ENCODE measurements at places on chromosomes 12 and 14. TPM values are rescaled to one million over a fixed set of nuclear protein-coding genes. Genes with fewer than 3 reads are reported as not detected.

CD27 gene
- total RNA-seq, result not detected

DNA sequence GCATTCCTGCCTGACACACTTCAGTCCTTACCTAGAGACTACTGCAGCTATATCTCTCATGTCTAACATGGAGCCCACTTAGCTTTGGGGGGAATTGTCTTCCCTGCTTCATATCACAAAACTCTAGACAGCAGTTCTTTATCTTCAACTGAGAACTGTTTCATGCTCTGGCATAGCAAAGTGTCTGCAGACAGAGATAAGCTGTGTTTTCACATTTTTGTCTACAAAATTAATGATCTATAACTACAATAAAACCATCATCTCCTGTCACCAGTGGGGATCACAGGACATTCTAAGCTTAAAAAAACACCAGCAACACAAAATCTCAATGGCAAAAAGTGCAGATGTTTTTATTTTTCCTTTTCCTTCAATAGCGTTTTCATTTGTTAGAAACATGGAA is 137.1 kb upstream of the VRK1 start:
- H3K4me3 ChIP-seq, result no peak overlapping the region
- peaks cover 88% of the 10 kb centered on the region for H3K27me3 ChIP-seq
- no peaks in the 10 kb centered on the region for H3K4me1 ChIP-seq

- peaks cover 26% of the 10 kb centered on the region for H3K4me1 ChIP-seq
- H3K4me3 ChIP-seq, result no peak overlapping the region
- H3K27me3 ChIP-seq, result no peaks in the 10 kb centered on the region
- H3K36me3 ChIP-seq, result no peaks in the 10 kb centered on the region
Observed at GRCh38 chr12:95808146-95808545, 17.6 kb upstream of the NTN4 start.

A2ML1 gene
- not detected for total RNA-seq

DNA sequence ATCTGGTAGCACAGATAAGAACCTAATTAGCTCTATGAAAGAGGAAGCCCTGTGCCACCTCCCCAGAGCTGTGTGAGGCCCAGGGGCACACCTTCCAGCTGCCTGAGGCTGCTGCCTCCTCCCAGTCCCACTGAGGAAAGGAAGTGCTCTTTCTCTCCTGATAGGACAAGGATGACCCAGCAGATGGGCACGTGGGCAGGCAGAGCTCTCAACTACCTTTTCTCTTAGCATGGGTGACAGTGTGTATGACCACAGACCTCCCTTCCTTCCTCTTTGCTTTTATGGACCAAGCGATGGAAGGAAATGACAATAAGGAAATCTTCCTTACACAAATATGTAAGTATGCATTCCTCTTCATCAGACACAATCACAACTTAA is 127.6 kb upstream of the AMIGO2 start:
- H3K4me1 ChIP-seq, result peaks cover 5% of the 10 kb centered on the region
- H3K36me3 ChIP-seq, result no peaks in the 10 kb centered on the region
- no peaks in the 10 kb centered on the region for H3K27me3 ChIP-seq
- H3K4me3 ChIP-seq, result no peak overlapping the region
- H3K27ac ChIP-seq, result no peak overlapping the region
- no peak for DNase-seq

DNA sequence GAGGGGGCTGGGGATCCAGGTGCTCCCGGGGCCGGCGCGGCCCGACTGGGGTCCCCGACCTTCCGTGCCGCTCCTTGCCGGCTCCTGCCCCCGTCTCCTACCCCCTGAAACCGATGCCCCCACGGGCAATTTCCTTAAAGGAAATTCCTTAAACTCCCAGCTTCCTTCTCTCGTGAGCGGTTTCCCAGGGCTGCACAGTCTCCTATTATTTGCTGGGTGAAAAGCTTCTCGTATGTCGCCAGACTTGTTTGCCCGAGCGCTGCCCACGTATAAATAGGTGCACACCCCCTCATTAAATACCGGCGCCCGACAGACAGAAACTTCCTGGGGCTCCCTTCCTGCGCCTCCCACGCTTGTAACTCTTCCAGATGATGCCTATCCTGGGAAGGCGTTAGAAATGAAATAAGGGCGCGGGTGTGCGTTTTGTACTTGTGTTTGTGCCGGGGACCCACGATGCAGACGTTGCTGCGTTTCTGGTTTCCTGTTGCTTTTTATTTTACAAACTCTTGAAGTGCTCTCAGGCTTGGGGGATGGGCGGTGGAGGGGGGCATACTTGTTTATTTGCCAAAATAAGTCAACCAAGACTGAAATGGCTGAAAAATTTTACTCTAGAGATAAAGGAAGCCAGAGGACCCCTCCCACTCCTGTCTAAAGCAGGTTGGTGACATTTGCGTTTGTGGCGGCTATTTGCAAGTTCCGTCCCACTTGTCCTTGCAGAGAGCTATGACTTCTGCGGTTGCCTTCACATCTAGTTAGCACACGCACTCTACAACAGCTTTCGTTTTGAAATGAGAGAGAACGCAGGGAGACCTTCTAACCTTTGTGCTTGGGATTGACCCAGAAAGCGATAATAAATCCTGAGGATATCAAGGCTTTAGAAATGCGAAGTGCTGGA is 1.0 kb downstream of the HIP1R start:
- no peaks in the 10 kb centered on the region for H3K27me3 ChIP-seq
- H3K36me3 ChIP-seq, result peaks cover 19% of the 10 kb centered on the region
- H3K4me1 ChIP-seq, result peaks cover 38% of the 10 kb centered on the region
- peak overlapping the region; percentile 93 for H3K4me3 ChIP-seq
- peak overlapping the region; percentile 46 for H3K27ac ChIP-seq

GRCh38 chr14:67763158-67763822 is 53.1 kb downstream of the ZFYVE26 start:
- no peaks in the 10 kb centered on the region for H3K27me3 ChIP-seq
- peak; percentile 18 for DNase-seq
- no peaks in the 10 kb centered on the region for H3K4me1 ChIP-seq
- no peak overlapping the region for H3K4me3 ChIP-seq

FRS2 gene
- 21.3 TPM for total RNA-seq

FZD10 gene
- total RNA-seq, result 0.15 TPM

GRCh38 chr14:90159146-90159545 is 97.2 kb upstream of the PSMC1 start:
- no peak overlapping the region for H3K4me3 ChIP-seq
- no peaks in the 10 kb centered on the region for H3K36me3 ChIP-seq
- H3K4me1 ChIP-seq, result peaks cover 2% of the 10 kb centered on the region
- H3K27ac ChIP-seq, result no peak overlapping the region

DNA sequence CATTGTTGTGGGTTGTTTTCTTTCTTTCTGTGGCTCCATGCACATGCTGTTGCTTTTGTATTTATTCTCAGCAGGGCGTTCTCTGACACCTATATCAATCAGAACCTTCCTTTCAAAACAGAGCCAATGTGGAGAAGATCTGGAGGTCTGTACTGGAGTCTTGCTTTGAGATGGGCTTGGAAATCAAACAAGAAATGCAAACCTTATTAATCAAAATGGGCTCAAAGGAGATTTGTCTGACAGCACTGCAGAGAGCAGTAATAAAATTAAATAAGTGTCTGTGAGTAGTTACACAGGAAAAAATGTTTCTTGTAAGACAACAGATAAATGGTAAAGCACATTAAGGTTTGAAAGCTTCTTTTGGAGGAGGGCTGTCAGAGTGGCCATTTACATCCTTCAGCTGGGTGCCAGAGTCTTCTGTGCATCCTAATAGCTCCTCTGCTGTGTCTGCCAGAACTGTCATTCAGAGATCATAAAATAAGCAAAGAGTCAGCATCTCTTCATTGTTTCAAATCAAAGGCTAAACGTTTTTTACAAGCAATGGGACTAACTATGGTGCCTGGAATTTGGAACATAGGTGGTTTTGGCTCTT is 414.3 kb downstream of the NAV3 start:
- no peaks in the 10 kb centered on the region for H3K36me3 ChIP-seq
- no peak overlapping the region for H3K27ac ChIP-seq
- H3K4me1 ChIP-seq, result no peaks in the 10 kb centered on the region
- no peak for DNase-seq
- H3K4me3 ChIP-seq, result no peak overlapping the region

RNF212B gene
- not detected for total RNA-seq

DNA sequence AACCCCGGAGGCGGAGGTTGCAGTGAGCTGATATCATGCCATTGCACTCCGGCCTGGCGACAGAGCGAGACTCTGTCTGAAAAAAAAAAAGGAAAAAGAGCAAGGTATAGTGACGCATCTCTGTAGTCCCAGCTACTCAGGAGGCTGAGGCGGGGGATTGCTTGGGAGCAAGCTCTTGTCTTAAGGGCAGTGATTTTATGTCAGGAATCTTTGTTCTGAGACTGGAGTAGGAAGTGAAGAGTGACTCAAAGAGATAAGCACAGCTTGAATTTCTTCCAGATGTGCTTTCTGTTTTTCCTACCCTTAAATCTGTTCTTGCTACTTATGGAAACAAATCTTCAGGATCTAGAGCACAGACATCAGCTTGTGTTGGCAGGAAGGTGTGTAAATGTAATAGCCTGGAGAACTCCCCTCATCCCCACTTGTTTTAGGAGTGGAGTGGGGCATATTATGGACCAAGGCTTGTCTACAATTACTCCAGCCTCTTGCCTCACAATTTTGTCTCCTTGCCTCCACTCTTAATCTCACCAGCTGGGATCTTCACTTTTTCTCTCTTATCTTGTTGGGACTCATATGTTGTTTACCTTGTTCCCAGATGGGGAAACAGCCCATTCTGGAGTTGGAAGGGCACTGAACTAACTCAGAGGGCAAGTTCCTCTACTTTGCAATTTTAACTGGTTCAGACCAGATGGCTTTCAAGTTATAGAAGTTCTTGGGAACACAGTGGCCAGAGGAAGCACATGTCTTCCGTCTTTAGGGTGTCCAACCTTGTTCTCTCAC is 7.5 kb downstream of the TMED2 start:
- peaks cover 100% of the 10 kb centered on the region for H3K36me3 ChIP-seq
- no peak for DNase-seq
- H3K4me3 ChIP-seq, result no peak overlapping the region
- no peaks in the 10 kb centered on the region for H3K27me3 ChIP-seq

DNA sequence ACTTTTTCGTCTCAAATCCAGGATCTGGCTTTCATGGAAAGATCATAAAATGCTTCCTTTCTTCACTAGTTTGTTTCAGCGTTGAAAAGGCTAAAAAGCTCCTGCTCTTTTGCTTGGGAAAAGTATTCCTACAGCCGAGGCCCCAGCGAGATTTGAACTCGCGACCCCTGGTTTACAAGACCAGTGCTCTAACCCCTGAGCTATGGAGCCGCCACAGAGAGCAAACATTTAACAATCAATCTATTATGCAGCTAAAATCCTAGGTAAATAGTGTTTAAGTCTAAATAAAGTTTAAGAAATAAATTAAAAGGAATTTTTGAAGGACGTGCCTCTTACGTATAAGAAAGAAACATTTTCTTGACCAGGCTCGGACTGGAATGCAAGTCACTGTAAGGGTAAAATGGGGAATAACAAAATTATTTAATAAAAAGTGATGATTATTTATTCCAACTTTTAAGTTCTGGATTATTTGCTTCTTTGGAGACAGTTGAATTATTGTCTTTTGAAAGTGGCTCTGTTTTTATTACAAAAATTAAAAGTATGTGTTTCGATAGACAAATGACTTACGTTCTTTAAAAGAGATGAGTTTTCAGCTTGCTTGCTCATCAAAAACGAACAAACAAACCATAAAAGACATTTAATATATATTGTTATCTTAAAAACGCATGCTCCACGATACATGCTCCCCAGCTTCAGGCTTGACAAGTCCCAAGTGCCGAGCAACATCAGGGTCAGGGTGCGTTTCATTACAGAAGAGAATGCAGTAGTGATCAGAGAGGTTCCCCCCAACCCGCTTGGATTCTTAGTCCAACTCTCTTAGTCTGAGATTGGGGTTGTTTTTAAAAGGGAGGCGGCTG is 10.2 kb downstream of the OR6S1 start:
- H3K27ac ChIP-seq, result peak overlapping the region; percentile 96
- no peaks in the 10 kb centered on the region for H3K27me3 ChIP-seq
- H3K36me3 ChIP-seq, result peaks cover 22% of the 10 kb centered on the region
- peaks cover 35% of the 10 kb centered on the region for H3K4me1 ChIP-seq
- H3K4me3 ChIP-seq, result peak overlapping the region; percentile 87

- no peaks in the 10 kb centered on the region for H3K36me3 ChIP-seq
- DNase-seq, result no peak
- no peak overlapping the region for H3K4me3 ChIP-seq
- H3K4me1 ChIP-seq, result peaks cover under 1% of the 10 kb centered on the region
- H3K27me3 ChIP-seq, result no peaks in the 10 kb centered on the region
- H3K27ac ChIP-seq, result no peak overlapping the region
Observed at GRCh38 chr12:47312808-47313426, 233.2 kb upstream of the AMIGO2 start.

LMO3 gene
- not detected for total RNA-seq
